Metanephros (tissue), 2 donors: ENCODE measurements at places on chromosomes 4 and X. TPM values are rescaled to one million over a fixed set of nuclear protein-coding genes. Genes with fewer than 3 reads are reported as not detected.

The SSX2B gene
- 0.35 TPM for total RNA-seq

The CYSLTR1 gene
- 3.0 TPM for total RNA-seq

The ALB gene
- total RNA-seq: 12.1 TPM

The CACNA1F gene
- total RNA-seq: 0.41 TPM

The TLR2 gene
- total RNA-seq: 13.3 TPM

The DCHS2 gene
- total RNA-seq: 11.1 TPM

The RAB39B gene
- 2.0 TPM for total RNA-seq

The ARX gene
- total RNA-seq: 0.06 TPM

The MTM1 gene
- total RNA-seq: 13.2 TPM

The FAAH2 gene
- 10.5 TPM for total RNA-seq

The MAGED4 gene
- 60.8 TPM for total RNA-seq
